T-helper 17 cell (primary cell): ENCODE measurements at places on chromosomes 6 and 20.

DNA sequence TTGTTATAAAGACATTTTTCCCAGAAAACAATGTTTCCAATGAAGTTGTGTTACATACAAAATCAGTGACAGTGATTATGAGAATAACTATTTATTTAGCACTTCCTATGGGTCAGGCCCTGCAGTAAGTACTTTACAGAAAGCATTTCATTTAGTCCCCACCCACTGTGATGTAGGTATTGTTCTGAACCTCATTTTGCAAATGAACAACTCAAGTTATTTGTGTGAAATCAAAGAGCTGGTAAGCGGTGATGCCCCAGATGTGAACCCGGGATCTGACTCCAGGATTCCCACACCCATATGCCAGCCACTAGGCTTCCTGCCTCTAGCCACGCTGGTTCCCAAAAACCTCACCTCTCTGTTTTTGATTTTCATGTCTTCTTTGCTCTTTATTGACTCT is 30.9 kb downstream of the FAXC start:
- DNase-seq: no peak

- no peak for DNase-seq
Measured at GRCh38 chr20:23061734-23062561, 12.5 kb upstream of the THBD start.

DNA sequence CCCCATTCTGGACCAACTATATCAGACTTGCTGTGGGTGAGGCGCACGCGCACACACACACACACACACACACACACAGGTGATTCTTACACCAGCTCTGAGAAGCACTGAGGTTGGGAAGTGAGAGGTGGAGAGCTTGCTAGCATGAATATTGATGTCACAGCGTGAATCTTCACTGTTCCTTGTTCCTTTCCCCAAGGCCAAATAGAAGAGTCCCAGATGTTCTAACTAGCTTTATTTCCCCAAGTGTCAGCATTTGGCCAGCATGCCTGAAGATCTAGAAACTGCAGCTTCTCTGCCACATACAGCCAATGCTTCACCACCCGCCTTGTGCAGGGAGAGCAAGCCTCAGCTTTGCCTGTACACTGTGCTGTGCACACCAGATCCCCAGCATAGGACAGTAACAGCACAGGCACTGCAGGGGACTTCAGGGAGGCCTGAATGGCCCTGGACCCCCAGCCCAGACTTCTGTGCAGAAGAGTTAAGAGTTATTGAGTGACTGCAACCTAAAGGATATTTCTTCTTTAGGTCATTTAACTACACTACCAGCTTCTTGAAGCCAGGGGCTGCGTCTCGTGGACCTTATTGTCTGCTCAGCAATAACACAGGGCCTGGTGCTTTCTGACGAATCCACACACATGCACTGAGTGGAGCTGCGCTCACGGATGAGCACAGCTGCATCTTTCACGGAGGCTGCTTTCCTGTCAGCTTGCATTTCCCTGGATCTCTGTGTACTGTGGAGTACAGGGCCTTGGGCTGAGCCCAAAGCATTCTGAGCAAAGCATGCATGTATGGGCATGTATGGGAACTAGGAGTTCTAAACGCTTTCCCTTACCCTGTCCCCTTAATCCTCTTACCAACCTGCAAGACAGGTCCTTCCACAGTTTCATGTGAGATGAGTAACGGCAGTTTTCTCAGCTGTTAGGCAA is 13.9 kb upstream of the CD93 start:
- DNase-seq: no peak

- DNase-seq: no peak
Measured at GRCh38 chr6:167559675-167560479, 235.0 kb downstream of the TTLL2 start.

- DNase-seq: no peak
Measured at GRCh38 chr6:133891149-133891926, 2.4 kb downstream of the TCF21 start.

DNA sequence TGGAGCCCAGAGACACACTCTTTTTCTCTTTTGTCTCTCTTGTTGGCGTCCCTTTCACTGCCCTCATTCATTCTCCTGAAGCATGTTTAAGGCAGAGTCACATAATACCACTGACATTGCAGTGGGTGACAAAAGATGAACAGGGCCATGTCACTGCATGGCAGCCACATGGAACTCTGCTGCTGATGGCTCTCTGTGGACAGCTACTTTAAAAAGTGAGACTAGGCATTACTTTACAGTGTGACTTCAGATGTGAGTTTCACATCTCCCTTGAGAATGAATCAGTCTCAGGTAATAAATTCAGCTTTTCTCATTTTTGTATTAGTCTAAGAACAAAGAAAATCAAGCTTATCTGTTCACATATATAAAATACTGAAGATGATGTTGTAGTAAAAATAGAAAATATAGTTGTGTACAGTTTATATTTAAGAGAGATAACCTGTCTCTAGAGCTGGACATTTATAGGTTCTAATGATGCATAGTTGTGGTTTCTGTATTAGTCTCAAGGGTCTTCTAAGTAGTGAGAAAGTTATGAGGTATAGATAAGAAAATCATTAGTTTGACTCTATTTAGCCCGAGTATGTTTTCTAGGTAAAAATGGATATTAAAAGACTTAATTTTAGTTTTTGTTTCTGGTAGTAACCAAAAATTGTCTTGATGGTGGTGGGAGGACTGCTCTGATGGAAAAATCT is 6.1 kb downstream of the MRS2 start:
- no peak for DNase-seq

DNA sequence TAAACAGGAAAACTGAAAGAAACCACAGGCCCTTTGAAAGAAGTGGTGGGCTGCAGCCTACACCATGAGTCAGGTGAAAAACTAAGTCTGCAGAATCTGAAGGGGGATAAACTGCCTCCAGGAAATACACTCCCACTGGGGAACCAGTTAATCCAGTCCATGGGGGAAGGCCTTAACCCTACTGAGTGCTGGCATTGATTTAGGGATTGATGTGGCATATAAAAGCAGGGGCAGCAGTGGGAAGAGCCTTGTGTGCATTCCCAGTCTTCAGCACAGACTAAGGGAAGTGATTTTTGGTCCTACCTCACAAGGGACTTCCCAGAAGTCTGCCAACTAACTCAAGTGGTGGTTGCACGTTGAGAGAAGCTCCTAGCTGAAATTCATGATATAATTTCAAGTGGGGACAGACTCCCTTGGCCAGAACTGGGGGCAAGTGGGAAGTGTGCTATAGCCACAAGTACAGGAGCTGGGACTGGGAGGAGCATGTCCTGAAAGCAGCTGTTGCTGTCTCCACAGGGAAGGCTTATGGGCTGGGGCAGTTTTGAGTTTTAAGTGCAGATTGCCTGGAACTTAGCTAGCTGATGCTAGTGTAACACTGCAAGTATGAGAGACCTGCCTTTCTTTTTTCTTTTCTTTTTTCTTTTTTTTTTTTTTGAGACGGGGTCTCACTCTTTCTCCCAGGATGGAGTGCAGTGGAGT is 31.2 kb downstream of the CITED2 start:
- DNase-seq: no peak

- no peak for DNase-seq
Measured at GRCh38 chr20:14948416-14948815, 611.0 kb upstream of the FLRT3 start.
